ENCODE measurements at places on chromosomes 11 and 22.

- peaks cover 23% of the 10 kb centered on the region for H3K36me3 ChIP-seq
- no peak overlapping the region for H3K4me3 ChIP-seq
- peak overlapping the region; percentile 66 for H3K27ac ChIP-seq
- DNase-seq = no peak
Measured at GRCh38 chr11:65445604-65446445, 23.2 kb downstream of the NEAT1 start.

GRCh38 chr11:74347381-74347780, 35.9 kb upstream of the P4HA3 start:
- H3K4me1 ChIP-seq = peaks cover 4% of the 10 kb centered on the region
- no peak overlapping the region for H3K27ac ChIP-seq
- no peak for DNase-seq
- no peak overlapping the region for H3K4me3 ChIP-seq
- peaks cover 2% of the 10 kb centered on the region for H3K36me3 ChIP-seq

- H3K36me3 ChIP-seq = peaks cover 76% of the 10 kb centered on the region
- no peak overlapping the region for H3K4me3 ChIP-seq
- H3K27ac ChIP-seq = no peak overlapping the region
- no peak for DNase-seq
- peaks cover 7% of the 10 kb centered on the region for H3K4me1 ChIP-seq
Measured at GRCh38 chr11:14860511-14860910, 31.5 kb downstream of the CYP2R1 start.

DNA sequence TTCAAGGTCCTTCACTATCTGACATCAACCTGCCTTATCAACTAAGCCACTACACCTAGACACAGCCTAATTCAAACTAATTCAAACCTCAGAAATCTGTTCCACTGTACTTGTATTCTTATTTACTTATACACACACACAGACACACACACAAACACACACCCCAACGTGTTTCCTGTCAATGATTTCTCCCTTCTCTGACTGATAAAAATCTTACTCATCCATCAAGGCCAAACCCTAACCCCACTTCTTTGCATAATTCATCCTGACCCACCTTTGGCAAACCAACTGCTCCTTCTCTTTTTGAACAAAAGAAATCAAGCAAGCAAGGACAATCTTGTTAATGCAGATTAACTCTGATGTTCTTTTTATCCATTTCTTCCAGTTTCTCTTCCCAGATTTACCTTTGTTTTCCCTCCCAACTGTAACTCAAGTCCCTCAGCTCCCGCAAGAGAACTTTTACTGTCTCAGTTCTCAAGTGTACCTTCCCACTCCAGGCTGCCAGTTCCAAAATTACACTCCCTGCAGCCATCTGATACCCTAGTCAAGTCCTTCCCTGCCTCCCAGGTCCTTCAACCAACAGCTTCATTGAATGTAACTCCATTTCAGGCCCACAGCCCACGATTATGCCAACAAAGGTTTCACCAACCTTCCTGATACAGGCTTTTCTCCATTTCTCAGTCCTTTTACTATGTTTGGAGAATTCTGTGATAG, 78.3 kb downstream of the PAK1 start:
- H3K4me1 ChIP-seq = peaks cover 6% of the 10 kb centered on the region
- no peak for DNase-seq
- H3K4me3 ChIP-seq = no peak overlapping the region
- no peak overlapping the region for H3K27ac ChIP-seq
- no peaks in the 10 kb centered on the region for H3K27me3 ChIP-seq

GRCh38 chr22:40202225-40202944, 24.7 kb downstream of the TNRC6B start:
- DNase-seq = no peak
- H3K4me3 ChIP-seq = no peak overlapping the region
- no peaks in the 10 kb centered on the region for H3K27me3 ChIP-seq
- H3K4me1 ChIP-seq = peaks cover 36% of the 10 kb centered on the region
